ENCODE measurements at places on chromosomes 2 and 18.

DNA sequence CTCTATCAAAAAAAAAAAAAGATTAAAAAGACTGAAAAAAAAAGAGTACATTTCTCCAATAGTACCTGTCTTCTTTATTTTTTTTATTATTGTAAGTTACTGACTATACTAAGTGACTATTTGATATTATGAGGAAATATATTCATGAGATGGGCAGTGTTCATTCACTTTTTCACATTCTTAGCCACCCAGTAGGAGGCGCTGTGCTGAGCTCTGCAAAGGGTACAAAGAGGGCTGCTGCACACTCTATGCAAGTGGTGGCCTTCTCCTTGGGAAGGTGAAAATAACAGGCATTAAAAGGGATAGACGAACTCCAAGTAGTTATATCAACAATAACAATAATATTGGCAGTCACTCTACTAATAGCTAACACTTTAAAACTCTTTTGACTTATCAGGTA, 1034.9 kb upstream of the FANCL start:
- no peak for DNase-seq

DNA sequence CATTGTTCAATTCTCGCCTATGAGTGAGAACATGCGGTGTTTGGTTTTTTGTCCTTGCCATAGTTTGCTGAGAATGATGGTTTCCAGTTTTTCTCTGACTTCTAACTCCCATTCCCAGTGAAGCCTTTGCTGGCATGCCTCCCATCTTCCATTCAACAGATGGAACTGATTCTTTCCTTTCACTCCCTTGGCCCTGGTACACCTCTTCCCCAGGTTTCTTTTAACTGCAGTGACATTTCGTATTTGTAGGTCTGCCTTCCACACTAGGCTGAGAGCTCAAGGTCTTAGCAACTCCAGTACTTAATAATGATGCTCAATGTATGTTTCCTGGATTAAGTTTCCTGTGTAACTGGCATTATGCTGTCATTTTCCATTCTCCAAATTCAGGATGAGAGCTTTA, 48.5 kb downstream of the GAREM1 start:
- no peak for DNase-seq

DNA sequence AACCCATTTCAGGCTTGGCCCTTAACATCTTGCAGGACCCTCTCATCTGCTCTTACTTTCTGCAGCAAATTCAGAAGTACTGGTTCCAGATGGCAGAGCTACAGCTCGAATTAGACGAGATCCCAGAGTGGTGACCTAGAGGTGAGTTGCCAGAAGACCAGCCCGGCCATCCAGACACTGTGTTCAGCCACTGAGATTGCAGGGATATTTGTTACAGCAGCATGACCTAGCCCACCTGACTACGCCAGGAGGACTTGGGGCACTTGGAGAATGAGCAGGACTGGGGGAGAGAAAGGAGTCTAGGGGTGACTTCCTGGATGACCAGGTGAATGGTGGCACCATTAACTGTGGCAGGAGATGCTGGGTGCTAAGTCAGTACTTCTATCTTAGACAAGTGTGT, 67.2 kb upstream of the ID2 start:
- DNase-seq: no peak

- DNase-seq: no peak
Measured at GRCh38 chr18:2060086-2060485, 511.2 kb downstream of the METTL4 start.
